Fibroblast of skin of abdomen (primary cell): ENCODE measurements at places on chromosomes 6 and 20.

- DNase-seq, result peak; percentile 16
Measured at GRCh38 chr6:97963193-97963592, 680.2 kb upstream of the MMS22L start.

DNA sequence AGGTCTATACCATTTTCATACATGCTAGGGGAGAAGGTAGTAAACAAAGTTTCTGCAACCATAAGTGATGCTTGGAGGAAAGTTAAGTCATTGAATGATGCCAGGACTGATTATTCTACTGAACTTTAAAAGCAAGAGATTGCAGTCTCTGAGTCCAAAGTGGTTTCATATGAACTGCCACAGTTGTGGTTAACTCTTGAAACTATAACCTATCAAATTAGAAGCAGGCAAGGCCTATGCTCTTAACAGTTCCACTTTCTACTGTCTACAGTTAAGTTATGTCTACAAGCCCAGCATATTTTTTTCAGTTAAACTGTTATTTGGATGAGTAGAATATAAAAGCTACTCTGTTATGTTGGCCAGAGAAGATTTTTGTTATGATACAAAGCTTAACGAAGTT is 326.5 kb upstream of the RUNX2 start:
- no peak for DNase-seq

- DNase-seq, result no peak
Measured at GRCh38 chr6:87146363-87146762, 9.0 kb upstream of the ZNF292 start.

GRCh38 chr20:37803438-37804307 is 99.3 kb upstream of the VSTM2L start:
- DNase-seq, result no peak

GRCh38 chr6:141107591-141108160 is 1025.0 kb upstream of the GJE1 start:
- peak; percentile 64 for DNase-seq

DNA sequence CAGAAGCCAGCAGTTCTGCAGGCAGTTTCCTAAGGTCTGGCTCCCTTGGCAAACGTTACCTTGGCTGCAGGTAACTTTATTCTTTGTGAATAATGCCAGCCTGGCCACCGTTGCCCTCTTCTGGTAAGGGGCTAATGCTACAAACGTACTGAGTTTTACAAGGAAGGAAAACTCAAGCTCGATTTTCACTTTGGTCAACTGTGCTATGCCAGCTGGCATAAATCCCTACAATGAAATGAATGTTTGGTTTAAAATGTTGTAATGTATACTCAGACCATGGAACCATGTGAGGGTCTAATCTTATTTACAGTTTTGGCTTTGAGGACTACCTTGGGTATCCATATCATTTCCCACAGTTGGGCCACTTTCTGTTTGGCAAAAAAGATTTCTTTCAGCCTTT is 101.4 kb downstream of the SLX4IP start:
- DNase-seq, result peak; percentile 25

DNA sequence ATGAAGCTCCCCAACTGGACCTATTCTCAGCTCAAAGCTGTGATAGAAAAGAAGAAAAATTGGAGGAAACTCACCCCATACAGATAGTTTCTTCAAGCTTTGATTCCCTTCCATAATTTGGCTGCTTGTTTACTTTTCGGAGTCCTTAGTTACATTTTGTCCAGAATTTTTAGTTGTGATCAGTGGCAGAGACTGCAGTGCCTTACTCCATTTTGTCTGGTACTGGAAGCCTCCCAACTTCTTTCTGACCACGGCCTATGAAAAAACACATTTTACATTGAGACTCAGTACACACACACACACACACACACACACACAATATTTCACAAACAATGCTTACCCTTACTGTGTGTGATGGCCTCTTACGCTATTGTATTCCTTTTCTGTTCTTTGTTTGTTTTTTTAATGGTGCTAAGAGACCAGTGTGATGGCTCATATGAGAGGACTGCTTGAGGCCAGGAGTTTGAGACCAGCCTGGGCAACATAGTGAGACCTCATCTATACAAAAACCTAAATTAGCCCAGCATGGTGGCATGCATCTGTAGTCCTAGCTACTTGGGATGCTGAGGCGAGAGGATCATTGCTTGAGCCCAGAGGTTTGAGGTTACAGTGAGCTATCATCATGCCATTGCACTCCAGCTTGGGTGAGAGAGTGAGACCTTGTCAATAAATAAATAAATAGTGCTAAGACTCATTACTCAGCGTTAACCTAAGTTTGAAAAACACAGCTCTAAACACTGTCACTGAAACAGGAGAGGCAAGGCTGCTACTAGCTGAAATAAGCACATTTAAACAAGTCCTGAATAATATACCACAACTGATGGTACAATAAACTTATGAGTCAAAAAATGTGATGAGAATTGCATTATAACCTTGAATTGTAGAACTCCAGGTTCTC is 13.8 kb upstream of the RNF8 start:
- peak; percentile 4 for DNase-seq

DNA sequence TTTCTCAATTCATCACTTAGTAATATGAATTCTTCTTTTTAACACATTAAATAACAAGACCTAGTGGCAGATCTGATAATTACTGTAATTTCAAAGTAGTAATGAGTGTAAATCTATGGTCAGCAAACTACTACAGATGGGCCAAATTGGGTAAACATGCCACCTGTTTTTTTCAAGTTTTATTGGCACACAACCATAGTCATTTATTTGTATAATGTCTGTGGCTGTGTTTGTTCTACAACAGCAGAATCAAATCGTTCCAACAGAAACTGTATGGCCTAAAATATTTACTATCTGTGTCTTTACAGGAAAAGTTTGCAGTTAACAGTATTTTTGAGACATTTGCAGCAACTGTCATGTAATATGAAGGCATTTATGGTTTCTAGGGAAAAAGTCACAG is 86.1 kb upstream of the EYA2 start:
- no peak for DNase-seq

- DNase-seq, result no peak
Measured at GRCh38 chr6:15841937-15842726, 179.3 kb upstream of the DTNBP1 start.
